ENCODE measurements at places on chromosomes 1 and 21.
A peak's percentile ranks its signal among the peaks of the same experiment; 100 is the strongest.

GRCh38 chr1:114668784-114669561, 876 bp downstream of the DENND2C start:
- peak; percentile 6 for DNase-seq

DNA sequence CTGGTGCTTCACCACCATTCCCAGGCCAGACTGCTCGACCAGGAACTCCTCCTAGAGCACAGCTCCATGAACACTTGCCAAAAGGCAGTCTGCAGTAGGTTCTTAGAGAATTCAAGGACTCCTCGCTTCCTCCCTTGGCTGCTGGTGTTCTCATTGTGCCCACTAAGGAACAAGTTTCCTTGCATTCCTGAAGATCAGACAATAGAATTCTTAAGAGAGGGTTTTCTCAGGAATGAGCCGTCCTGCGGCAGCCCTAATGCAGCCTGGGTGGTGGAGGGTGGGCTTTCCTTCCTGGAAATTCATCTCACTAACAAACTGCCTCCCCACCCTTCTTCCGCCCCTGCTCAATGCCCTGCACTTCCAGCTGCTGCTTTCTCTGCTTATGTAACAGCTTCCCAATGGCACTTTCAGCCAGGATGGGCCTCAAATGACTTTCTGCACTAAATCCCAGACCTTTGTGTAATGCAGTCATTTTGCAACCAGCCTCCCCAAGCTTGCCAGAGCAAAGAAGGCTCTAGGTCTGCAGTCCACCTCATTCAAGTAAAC, 287.9 kb downstream of the PLPP3 start:
- DNase-seq: no peak

DNA sequence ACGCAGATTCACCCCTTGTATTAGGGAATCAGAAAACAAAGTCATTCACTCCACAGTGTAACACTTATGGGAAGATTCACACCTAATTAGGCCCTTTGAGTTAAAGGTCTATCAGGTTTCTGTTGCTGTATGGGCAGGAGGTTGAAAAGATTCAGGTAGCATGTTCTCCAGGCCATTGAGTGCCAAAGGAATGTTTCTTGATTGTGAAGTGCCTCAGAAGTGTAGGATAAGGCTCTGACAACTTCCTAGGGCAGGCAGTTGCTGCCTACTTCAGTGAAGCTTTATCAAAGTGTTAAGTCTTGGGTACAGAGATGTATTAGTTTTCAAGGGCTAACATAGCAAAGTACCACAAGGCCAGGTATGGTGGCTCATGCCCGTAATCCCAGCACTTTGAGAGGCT, 48.7 kb upstream of the RGS18 start:
- DNase-seq: no peak

GRCh38 chr1:169491845-169492281, 6.1 kb upstream of the SLC19A2 start:
- DNase-seq: no peak

- no peak for DNase-seq
These were observed 58.4 kb upstream of the SSBP3 start for GRCh38 chr1:54464477-54465146.

DNA sequence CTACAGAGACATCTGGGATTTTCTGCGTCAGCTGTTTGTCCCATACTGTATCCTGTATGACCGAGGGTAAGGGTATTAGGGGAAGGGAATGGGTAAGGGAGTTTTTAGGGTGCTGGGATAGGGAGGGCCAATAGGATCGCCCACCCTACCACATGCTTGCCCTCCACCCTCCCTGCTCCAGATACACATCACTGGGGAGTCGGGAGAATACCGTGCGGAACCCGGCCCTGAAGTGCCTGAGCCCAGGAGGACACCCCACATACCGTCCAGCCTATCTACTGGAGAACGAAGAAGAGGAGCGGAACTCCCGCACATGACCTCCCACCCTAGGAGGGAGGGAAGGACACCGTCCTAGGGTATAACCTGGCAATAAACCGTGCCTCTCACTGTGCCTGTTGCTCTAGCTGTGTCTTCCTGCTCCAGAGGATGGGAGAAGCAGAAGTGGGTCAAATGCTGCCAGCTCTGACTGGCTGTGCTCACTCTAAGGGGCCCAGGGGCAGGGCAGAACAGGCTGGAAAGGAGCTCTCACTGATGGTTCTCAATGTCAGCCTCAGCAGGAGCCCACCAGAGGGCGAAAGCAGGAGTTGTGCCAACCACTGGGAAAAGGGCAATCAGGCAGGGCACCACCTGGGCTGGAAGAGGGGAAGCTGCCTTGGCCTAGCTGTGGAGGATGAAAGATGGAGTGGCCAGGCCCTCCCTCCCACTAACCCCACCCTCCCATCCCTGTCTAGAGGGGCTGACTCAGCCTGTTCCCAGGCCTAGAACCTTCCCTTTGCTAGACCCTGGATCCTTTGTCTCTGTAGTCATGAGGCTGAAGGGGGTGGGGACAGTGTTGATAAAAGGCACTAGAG, 440 bp upstream of the LENEP start:
- DNase-seq: no peak

DNA sequence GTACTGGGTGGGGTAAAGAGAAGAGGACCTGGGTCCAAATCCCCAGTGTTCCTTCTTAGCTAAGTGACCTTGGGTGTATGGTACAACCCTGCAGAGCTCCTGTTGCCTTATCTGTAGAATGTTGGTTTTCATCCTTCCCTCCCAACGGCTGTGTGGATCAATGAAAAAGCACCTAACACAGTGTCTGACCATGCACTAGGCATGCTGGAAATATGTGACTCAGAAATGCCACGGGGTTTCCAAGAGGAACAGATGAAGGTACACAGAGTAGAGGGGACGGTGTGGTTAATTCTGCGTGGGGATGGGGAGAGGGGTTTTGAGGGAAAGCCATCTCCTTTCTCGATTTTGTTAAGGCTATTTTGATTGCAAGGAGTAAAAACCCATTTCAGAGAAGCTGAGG, 8.6 kb downstream of the NIPAL3 start:
- no peak for DNase-seq

DNA sequence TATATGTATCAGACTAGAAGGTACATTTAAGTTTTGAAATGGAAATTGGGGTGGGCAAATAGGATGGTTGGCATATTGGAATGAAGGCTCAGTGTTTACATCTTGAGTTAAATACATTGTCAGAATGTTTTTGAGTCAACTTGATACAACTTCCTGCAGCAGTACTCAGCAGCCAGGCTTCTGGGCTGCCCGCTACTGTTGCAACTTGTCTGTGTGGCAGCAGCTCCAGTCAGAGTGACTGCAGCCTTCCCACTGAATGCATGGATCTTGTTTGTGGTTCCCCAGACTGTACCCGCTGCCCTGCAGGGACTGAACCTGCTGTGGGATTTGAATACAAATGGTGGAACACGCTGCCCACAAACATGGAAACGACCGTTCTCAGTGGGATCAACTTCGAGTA, 24.9 kb upstream of the SARS1 start:
- no peak for DNase-seq

DNA sequence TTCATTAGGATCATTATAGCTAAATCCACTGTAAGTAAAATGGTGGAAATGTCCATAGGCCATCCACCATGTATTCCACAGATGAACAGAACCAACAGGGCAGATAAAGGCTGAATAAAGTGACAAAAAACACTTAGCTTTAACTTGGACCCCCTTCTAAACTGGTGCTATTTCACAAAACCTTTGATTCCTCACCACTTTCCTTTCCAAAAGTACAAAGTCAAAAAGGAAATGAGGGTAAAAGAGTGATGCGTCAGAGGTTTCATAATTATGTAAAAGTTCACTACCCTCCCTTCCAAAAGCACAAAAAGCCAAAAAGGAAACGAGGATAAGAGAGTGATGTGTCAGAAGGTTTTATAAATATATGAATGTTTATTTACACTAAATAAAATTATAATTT, 172.2 kb downstream of the TBX15 start:
- no peak for DNase-seq

Data from hindlimb muscle (tissue), 1 donor.